ENCODE measurements at places on chromosomes 13 and 19.

DNA sequence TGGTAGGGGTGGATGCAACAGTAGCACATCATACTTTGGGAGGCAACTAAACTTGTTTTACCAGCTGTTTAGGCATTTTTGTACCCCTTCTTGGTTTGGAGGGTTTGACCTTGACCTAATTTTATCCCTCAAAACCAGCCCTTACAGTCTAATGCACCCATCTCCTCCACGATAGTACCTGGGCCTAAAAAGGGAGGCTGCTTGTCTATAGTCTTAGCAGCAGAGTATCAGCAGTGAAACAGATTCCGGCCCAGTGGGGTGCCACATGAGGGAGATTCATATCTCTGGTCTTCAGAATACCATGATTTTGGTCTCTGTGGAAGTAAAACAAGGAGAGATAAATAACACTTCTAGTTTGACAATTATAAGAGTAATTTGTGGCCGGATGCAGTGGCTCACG lies 39.5 kb upstream of the ATP12A start:
- no peak for DNase-seq

- no peak for DNase-seq
These were observed 12.0 kb upstream of the CYP2A13 start for GRCh38 chr19:41076286-41076685.

GRCh38 chr13:96089749-96090239 lies at the start of gene HS6ST3:
TSS of gene HS6ST3 (plus strand) at chr13:96090107.
- DNase-seq, result no peak

DNA sequence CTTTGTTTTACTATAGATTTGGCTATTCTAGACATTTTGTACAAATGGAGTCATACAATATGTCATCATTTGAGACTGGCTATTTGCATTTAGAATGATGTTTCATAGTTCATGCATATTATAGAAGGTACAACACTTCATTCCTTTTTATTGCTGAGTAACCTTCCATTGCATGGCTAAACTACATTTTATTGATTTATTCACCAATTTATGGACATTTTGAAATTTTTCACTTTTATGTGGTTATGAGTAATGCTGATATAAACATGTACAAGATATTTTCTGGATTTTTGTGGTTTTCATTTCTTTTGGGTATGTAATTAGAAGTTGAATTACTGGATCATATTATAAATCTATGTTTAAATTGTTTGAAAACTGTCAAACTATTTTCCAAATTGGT lies 710.3 kb upstream of the SLITRK5 start:
- no peak for DNase-seq

DNA sequence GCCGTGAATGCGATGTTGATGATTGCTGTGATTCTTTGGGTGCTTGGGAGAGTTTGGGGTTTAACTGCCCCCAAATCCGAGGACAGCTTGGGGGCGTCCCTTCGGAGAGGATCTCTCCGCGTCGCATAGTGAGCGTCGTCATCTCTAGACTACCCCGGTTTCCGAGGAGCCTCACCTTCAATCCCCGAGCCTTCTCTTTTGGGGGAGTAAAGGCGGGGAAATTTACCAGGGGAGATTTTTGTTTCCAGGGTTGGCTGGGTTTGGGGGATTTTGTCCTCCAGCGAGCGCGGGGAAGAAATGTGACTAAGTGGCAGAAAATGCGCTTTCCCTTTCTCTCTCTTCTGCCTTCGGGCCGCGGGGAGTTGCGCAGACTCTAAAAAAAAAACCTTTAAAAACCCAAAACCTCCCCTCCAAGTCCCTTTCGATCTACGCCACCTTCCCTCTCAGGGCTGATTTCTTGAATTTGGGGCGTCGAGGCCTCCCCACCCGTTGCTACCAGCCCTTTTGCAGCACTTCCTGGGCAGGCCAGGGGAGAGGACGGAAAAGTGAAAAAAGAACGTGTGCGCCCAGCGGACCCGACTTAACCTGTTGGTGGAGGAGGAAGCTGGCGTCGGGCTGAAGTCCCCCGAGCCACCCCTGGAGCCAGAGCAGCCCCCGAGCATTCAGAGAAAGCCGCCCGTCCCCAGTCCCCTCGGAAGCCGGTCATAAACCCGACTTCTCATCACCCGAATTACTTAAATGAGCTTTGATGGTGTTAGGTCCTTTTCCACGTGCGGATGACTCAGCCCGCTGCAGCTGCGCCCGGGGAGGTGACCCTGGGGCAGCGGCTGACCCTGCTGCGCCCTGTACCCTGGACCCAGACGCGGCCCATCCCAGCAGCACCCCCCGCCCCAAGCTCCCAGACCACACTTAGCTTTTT lies 17.7 kb downstream of the NFIX start:
- DNase-seq, result no peak

DNA sequence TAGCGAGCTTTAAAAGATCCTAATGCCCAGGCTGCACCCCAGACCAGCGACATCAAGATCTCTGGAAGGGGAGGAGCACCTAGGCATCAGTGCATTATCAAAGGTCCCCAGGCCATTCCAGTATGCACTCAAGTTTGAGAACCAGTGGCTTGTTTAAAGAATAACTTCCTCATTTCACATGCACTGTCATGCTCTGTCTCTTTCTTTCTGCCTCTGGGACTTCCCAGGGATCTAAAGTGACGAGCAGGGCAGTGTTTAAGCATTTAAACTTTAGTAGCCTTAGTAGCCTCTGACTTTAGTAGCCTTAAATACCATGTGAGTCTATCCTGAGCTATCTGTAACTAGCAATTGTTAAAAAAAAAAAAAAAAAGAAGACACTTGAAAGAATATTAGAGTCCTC lies 8.9 kb upstream of the FARP1 start:
- DNase-seq, result no peak

- DNase-seq, result no peak
These were observed 3.5 kb downstream of the DHRS12 start for GRCh38 chr13:51800486-51800885.

DNA sequence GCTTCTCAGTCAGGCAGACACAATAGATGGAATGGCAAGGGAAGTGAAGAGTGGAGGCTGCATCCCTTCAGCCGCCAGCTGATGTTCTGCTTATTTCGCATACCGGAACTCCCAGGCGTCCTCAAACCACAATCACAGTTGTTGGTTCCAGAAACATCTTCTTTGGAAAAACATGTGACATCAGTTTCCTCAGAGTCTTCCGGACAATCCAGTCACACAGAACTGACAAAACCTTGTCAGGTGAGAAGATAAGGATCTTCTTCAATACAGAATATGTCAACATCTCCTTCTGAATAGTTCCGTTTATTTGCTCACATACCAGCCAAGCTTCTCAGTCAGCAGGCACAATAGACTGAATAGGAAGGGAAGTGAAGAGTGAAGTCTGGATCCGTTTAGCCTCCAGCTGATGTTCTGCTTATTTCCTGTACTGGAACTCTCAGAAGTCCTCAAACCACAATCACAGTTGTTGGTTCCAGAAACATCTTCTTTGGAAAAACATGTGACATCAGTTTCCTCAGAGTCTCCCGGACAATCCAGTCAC lies 45.1 kb upstream of the CEACAM21 start:
- no peak for DNase-seq

Measured in stimulated activated CD4-positive, alpha-beta T cell treated with anti-CD3 and anti-CD28 coated beads, Interleukin-1b, Interleukin-23, amount 100 ng/mL, for 1 hour (primary cell).